GM18507 (cell line): ENCODE measurements at places on chromosomes 5 and 9.

DNA sequence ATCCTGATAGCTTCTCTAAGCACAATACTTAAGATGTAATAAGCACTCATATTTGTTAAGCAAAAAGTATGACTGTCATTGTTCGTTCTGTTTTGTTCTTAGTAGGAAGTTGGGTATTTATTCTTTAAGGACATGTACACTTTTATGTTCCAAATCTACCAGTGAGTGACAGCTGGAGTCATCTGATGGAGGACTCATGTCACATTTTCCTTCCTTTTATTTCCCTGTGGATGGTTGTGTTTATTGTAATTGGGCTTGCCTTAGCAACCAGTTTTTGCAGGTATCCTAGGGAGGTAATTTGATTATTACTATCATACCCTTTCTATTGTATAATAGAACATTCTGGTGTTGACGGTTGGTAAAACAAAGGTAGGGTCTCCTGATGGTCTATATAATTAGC, 145.7 kb downstream of the ZSWIM6 start:
- DNase-seq = no peak

DNA sequence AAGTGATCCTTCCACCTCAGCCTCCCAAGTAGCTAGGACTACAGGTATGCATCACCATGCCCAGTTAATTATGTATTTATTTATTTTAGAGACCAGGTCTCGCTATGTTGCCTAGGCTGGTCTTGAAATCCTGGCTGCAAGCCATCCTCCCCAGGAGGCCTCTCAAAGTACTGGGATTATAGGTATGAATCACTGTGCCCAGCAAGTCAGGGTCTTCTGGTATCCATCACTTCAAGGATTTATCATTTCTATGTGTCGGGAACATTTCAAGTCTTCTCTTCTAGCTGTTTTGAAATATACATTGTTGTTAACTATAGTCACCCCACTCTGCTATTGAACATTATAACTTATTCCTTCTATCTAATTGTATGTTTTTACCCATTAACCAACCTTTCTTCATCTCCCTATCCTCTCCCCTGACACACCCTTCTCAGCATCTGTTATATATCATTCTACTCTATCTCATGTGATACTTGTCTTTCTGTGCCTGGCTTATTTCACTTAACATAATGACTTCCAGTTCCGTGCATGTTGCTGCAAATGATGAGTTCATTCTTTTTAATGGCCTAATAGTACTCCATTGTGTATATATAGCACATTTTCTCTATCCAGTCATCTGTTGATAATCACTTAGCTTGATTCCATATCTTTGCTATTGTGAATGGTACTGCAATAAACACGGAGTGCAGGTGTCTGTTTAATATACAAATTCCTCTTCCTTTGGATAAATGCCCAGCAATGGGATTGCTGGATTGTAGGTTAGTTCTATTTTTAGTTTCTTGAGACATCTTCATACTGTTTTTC, 26.4 kb downstream of the UTP15 start:
- DNase-seq = no peak

- no peak for DNase-seq
Measured at GRCh38 chr5:21831145-21831787, 1021.9 kb downstream of the CDH12 start.

DNA sequence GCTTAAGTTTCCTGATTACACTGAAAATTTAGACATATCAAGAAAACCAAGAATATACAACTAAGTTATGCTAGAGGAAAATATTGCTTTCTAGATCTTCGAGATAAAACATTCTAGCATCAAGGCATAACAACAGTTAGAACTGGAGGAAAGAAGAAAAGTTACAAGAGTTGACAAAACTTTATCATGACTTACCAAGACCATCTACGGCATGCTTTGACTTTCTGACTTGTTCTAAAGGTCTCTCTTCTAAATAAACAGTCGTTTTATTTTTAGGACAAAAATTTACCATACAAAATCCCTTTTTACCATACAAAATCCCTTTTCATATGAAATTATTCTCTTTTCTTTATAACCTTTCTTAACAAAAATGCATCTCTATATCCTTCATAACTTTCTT, 1110.1 kb upstream of the CDH10 start:
- DNase-seq = no peak

DNA sequence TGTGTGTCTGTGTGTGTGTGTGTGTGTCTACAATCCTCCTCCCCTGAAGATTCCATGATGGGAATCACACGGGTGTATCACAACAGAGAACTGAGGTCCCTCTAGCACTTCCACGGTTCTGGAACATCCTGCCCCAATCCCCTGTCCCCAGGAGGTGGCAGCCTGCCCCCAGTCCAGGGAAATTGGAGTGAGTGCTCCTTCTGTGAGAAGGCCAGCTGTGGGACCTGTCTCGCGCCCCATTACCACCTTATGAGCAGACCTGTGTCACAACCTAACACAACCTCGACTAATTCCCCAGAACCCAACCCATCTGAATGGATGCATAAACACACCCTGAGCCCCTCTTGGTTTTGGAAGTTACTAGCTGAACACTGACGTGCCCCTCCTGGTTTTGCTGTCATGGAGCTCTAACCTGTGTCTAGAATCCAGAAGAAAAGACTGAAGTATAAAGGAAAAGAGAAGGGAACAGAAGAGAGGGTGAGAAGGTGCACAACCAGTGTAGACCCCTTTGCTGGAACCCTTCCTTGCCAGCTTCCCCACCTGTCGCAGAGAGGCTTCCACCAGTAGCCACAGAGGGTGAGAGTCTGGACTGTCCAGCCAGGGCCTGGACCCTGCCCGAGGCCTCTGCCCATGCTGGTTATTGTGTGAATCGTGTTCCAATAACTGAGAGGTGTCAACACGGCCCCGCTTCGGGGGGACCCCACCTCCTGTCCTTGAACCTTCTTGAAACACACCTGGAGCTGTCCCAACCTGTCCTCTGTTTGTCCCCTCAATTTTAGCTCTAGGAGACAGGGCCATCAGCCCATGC, 3.4 kb downstream of the BTNL9 start:
- no peak for DNase-seq

DNA sequence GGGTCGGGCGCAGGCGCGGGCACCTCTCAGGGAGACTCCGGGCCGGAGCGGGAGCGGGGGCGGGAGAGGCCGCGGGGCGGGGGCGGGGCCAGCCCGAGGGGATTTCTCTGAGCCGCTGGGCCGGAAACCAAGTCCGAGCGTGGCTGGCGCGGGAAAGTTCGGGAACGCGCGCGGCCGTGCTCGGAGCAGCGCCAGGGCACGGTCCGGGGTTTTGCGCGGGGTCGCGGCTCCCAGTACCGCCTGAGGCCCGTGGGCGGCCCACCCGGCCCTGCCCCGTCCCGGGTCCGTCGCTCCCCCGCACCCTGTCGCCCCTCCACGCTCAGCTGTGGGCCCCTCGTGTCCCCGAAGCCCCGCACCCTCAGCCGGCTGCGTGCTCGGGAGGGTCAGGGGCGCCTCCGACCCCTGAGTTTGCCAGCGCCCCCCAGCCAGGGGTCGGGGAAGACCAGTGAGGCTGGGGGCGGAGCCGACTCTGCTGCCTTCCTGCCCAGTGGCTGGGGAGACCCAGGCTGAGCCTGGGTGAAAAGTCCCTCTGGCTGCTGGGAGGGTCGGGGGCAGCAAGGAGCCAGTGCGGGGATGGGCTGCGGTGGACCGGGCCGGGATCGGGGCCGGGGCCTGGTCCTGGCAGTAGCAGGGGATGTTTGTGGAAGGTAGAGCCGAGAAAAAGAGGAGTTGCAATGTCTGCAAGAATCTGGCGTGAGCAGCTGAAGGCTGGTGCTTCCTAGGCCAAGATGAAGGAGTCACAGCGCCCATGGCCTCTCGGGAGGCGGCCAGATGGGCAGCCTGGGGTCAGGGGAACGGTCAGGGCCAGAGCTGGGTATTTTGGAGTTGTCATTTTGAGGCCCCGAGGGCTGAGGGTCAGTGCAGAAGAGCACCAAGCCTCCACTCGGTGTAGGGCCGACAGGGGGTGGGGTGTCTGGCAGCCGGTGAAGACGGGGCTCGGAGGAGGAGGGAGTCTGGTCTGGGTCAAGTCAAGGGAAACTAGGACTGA, 588 bp downstream of the TRAF2 start:
- DNase-seq = peak; percentile 65

DNA sequence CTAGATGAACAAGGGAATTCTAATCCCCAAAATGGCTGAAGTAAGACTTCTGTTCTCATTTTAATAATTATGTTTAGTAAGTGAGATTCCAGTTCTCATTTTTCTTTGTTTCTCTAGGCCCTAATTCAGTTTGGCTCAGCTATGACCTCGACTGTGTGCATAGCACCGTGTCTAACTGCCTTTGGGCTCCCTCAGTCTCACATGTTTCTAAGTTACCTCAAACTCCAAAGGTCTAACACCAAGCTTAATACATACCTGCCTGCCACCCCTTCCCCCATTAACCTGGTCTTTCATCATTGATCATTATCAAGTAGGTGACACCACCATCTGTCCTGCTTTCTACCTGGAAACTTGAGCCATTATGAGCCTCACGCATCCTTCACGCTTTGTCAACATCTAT, 273.2 kb downstream of the SAXO1 start:
- no peak for DNase-seq

GRCh38 chr5:56375011-56375410, 141.9 kb upstream of the ANKRD55 start:
- DNase-seq = no peak

- DNase-seq = no peak
Measured at GRCh38 chr5:29252390-29252789, 1941.1 kb upstream of the CDH6 start.

GRCh38 chr5:134708301-134708700, 30.0 kb upstream of the CAMLG start:
- DNase-seq = no peak

DNA sequence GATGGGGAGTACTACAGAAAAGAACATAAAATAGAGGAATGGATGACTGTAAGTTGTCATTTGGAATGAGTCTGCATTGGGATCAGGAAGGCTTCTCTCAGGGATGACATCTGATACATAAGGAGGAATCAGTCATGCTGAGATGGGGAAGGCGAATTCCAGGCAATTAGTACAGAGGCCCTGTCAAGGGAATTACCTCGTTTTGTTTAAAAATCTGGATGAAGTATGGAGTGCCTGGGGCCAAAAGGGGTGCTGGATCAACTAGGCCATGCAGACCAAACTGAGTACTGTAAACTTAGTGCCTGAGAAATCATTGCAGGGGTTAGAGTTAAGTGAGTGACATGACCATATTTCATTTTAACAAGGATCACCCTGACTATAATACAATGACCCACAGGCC, 30.5 kb downstream of the JAKMIP2 start:
- DNase-seq = no peak

- no peak for DNase-seq
Measured at GRCh38 chr9:13205824-13206223, 73.7 kb downstream of the MPDZ start.

- DNase-seq = no peak
Measured at GRCh38 chr5:56565644-56566043, 249.7 kb upstream of the MAP3K1 start.

DNA sequence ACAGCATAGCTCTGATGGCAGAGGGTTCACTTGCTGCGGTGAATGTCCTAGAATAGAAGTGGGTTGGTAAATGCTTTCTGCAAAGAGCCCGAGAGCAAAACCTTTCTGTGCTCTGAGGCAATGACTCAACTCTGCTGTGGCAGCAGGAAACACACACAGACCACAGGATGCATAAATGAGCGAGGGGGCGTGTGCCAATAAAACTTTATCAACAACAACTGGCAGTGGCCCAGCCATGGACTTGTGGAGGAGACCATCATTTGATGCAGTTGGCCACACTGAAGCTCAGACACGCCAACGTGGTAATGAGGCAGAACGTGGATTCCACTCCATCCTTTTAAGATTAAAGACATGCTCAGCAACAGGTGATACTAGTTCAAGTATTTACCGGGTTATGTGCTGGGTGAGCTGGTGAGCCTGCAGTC, 6.8 kb downstream of the MRPL36 start:
- peak; percentile 71 for DNase-seq

DNA sequence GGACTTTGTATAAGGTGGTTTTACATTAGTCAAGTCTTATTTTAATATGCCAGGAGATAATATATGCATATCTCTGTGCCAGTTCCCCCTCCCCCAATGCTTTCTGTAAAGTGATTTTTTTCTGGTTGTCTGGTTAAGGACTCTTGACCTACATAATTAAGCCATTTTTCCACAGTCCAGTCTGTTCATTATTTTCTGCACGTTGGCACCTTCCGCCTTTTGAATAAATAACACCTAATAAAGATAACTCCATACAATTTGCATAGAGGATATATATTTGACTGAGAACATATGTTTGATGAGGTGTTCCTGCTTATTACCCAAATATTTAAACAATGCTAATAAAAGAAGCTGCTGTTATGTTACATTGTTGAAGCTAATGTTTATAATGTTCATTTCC, 320.9 kb downstream of the DMAC1 start:
- DNase-seq = no peak

DNA sequence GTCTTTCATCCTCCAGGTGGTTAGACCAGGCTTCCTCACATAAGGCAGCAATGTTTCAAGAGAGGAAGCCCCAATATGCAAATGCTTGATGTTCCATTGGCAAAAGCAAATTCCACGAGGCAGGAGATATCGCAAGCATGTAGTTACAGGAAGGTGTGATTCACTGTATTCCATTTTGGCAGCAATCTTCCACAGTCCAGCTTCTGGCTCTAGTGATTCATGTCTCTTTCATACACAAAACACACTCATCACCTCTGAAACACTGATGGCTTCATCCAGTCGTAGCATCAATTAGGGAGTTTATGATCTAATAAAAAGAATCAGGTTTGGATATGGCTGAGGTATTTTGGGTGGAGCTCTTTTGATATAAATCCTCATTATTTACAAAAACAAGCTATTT, 552.2 kb upstream of the RIOK2 start:
- DNase-seq = no peak

- DNase-seq = no peak
Measured at GRCh38 chr9:25716220-25716872, 38.1 kb upstream of the TUSC1 start.

DNA sequence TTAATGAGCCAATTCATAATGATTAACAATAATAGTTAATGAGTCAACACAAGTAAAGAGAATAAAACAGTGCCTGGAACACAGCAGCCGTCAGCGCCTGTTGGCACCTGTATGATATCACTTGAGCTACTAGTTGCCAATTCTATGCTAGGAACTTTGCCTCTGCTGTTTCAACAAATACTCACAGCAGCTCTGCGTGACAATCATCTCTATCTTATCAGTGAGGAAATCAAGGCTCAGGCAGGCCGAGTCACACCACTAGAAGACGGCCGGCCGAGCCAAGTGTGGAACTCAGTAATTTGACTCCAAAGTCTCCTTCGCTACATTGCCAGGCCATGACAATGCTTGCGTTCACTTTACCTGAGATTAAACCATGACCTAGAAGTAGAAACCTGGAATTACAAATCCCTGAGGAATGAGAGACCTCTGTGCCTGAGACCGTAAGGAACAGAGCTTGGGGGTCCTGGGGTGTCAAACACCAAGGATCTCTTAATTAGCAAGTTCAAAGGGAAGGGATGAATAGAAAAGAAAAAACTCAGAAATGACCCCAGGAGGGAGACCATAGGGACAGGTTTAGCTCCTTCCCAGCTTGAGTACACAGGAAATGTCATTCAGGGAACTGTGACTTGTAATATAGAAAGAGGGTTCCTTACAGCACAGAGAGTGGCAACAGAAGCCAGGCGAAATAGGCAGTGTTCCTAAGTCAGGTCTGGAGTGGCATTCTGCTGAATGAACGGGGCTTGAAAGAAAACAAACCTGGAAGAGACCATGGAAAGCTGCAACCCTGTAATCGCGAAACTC, 109.1 kb downstream of the SUSD1 start:
- no peak for DNase-seq

GRCh38 chr5:33549982-33550567, 109.3 kb downstream of the TARS1 start:
- no peak for DNase-seq

GRCh38 chr5:34718516-34718915, 62.4 kb downstream of the RAI14 start:
- no peak for DNase-seq
